ENCODE measurements at places on chromosomes 11 and 22.

GRCh38 chr11:68978931-68979594 is 1.7 kb downstream of the MRGPRD start:
- DNase-seq: peak; percentile 17

- DNase-seq: peak; percentile 46
Observed at GRCh38 chr11:68312117-68312779, at the start of gene LRP5. LRP5 (plus strand) TSS chr11:68312591; CDS start chr11:68312715, 124 bp downstream.

- DNase-seq: no peak
Observed at GRCh38 chr11:2998073-2998850, 6.1 kb upstream of the NAP1L4 start.

GRCh38 chr11:15889363-15890030 is 466.8 kb downstream of the SOX6 start:
- DNase-seq: no peak

GRCh38 chr11:8056810-8057463 is 24.1 kb upstream of the TUB start:
- no peak for DNase-seq

DNA sequence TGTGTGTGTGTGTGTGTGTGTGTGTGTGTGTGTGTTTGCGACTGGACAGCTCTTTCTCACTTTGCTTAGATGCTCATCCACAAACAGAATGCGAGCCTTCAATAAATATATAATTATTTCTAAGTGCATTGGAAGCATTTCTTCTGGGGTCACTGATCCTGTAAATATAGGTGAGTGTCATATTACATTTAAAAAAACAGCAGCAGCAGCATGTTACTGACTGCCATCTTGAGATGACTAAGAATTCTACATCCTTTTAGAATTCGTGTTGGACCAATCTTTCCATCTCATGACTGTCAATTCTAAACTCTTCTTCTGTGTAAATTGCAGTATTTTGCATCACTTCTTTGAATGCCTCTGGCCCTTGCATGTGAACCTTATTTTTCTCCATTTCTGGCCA is 238.0 kb upstream of the DDI1 start:
- no peak for DNase-seq

GRCh38 chr11:76628408-76628947 is 42.1 kb downstream of the LRRC32 start:
- no peak for DNase-seq

- DNase-seq: no peak
Observed at GRCh38 chr11:120188811-120189455, 21.9 kb upstream of the OAF start.

DNA sequence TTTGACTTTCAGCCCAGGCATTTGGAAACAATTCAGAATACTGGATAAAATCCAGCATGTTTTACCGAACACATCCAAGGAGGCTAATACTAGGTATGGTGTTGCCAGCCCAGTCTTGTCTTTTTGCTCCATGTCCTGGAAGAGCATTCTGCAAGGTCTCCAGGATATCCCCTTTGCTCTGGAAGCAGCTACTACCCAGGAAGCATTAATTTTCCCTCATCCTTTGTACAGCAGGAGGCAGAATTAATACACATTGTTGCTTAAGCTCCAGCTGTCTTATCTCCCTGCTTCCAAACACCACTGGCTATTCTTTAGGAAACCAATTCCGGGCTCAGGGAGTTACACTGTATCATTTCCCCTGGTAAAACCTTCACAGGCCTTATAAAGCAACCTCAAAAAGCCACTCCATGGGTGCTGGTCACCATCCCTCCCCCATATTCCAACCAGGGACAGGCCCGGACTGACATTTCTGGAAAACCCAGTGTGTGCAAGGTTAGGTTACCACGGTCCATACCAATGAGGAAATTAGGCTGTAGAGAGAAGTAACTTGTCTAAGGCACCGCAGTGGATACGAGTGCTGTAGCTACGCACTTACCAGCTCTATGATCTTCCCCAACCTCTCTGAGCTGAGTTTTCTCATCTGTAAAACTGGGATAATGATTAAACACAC is 1.5 kb upstream of the UBASH3B start:
- no peak for DNase-seq

DNA sequence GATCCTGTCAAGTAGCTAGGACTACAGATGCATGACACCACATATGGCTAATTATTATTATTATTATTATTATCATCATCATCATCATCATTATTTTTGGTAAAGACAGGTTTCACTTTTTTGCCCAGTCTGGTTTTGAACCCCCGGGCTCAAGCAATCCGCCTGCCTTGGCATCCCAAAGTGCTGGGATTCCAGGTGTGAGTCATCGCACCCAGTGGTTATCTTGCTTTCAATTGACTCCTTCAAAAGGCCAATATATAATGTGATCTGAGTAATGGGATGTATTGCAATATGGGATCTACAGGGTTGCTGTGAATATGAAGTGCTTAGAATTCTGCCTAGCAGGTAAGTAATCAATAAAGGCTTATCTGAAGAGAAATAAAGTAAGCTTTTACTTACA is 221.2 kb downstream of the SBF2 start:
- DNase-seq: no peak

GRCh38 chr11:119237515-119237914 is 31.4 kb downstream of the CBL start:
- DNase-seq: no peak

- no peak for DNase-seq
Observed at GRCh38 chr22:35316751-35317150, 17.1 kb downstream of the TOM1 start.

DNA sequence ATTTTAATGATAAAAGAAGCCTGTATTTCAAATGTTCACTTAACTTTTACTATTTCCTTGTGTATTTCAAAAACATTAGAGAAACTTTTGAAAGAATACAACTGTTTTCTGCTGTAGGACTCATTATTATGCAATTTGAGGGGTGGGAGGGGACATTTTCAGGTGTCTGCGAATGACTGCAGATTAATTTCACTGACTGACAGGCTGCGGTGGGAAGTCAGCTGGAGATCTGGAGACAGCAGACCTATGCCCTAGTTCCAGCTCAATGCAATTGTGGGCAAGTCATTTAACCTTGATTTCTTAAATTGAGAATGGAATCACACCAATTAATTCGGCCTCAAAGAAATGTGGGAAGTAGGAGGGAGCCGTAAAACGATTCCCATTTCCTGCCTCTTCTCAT is 128.7 kb downstream of the ARL14EP start:
- DNase-seq: no peak

GRCh38 chr11:68506908-68507307 is 46.4 kb downstream of the PPP6R3 start:
- no peak for DNase-seq

- DNase-seq: no peak
Observed at GRCh38 chr22:48802576-48802975, 1025.1 kb downstream of the BRD1 start.

- no peak for DNase-seq
Observed at GRCh38 chr11:13073119-13073981, 64.2 kb downstream of the RASSF10 start.

DNA sequence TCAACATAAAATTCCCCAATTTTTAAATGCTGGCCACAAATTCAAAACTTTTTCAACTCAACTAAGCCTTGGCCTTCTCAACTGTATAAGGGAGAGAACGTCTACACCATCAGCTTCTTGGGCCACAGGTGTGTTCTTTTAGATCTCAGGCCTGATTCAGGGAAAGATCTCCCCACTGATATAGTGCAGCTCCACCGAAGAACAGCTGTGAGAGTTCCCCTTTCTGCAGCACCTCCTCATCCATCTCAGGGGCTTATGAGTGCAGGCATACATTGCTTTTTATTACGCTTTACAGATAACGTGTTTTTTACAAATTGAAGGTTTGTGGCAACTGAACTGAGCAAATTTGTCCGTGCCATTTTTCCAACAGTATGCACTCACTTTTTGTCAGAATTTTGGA is 8.0 kb upstream of the CD82 start:
- DNase-seq: no peak

DNA sequence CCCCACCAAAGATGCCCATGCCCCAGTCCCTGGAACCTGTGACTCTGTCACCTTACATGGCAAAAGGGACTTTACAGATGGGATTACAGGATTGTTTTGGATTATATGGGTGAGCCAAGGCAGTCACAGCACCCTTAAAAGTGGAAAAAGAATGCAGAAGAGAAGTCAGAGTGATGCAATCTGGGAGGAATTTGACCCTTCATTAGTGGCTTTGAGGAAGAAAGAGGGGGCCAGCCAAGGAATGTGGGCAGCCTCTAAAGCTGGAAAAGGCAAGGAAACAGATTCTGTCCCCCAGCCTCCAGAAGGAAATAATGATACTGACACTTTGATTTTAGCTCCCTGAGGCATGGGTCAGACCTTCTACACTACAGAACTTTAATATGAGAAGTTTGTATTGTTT is 257.3 kb upstream of the ISX start:
- no peak for DNase-seq

GRCh38 chr11:45907911-45908370 is 870 bp upstream of the FREY1 start:
- DNase-seq: no peak

All from glutamatergic neuron (in vitro differentiated cells).